ENCODE measurements at places on chromosomes 11 and 22. TPM values are rescaled to one million over a fixed set of nuclear protein-coding genes. Genes with fewer than 3 reads are reported as not detected.

Gene SLC22A12
- total RNA-seq, result not detected

Gene RAB36
- total RNA-seq, result 0.29 TPM

Gene CHADL
- total RNA-seq, result 0.56 TPM

Gene C11orf86
- not detected for total RNA-seq

- no peak for DNase-seq
Measured at GRCh38 chr11:44817207-44817949, 90.6 kb downstream of the TSPAN18 start.

DNA sequence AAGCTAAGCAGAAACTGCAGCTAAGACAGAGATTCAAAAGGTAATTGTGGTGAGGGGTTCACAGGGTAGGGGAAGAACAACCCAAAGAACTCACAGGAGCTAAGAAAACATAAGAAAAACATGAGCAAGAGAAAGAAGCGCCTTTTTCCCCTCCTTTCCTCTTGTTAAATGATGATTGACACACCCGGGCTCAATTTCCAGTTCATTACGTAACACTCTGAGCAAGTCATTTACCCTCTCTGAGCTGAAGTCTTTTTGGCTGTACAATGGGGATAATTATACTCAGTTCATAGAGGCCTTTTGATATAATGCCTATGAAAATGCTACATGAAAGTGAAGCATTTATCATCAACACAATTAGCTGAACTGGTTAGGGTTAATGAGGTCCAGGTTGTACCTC, 17.2 kb downstream of the LRP4 start:
- DNase-seq, result peak; percentile 61

GRCh38 chr11:86800076-86800959, at the start of gene PRSS23:
PRSS23 (plus strand) TSS chr11:86800542; CDS start chr11:86807644, 7,102 bp downstream.
- DNase-seq, result peak; percentile 26

DNA sequence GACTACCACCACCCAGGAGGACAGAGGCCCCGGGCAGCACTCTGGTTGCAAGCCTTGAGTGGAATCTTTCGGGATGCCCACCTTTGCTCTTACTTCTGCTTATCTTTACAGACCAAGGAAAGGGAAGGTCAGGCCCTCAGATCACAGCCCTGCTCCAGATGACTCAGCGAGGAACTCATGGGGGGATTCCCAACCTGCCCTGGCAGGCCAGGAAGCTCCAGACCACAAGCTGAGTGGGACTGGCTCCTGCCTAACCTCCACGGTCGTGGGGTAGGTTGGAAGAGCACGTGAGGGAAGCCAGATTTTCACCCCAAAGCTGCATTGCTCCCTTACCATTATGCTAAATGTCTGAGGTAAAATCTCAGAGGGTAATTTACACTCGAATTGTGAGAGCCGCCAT, 11.8 kb downstream of the TBC1D10A start:
- DNase-seq, result no peak

DNA sequence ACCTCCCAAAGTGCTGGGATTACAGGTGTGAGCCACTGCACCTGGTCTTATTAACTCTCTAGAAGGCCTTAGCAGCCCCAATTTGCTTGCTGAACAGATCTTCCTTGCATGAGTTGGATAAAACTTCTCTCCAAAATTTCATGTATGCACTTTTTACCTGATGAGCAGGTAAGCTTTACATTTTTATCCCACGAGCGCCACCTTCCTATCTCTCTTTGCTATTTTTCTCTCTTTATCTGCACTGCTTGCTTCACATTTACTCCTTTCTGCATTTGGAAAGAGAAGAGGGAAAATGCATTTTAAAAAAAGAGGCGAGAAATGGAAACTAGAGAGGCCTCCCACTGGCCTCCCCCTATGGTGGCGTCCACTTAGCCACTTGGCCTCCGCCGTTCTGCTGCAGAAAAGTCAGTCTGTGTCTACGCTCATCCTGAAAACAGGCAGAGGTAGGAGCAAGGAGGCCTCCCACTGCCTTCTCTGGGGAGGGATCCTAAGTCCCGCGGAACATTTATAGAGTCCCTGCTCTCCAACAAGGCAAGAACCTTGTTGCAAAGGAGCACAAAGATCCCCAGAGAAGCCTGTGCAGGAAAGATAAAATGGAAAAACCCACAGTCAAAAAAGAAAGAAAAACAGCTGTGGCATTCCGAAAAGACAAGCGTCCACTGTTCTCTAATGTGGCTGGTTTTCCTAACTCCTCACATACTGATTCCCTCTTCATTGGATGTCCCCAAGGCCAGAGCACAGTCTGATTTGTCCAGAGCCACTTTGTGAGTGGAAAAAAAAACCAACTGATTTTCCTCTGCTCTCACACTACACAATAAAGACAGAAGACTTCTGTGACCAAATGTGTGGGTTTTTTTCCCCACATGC, 62.2 kb upstream of the INCENP start:
- peak; percentile 58 for DNase-seq

GRCh38 chr22:32052936-32053791, 10.1 kb downstream of the SLC5A1 start:
- DNase-seq, result no peak

GRCh38 chr11:103901656-103902055, 134.8 kb upstream of the DDI1 start:
- DNase-seq, result no peak

GRCh38 chr11:46461461-46461927, 69.9 kb upstream of the CHRM4 start:
- no peak for DNase-seq

- no peak for DNase-seq
Measured at GRCh38 chr22:44329179-44329796, 16.5 kb upstream of the SHISAL1 start.

GRCh38 chr11:4086575-4087353, 7.8 kb upstream of the RRM1 start:
- no peak for DNase-seq

- DNase-seq, result no peak
Measured at GRCh38 chr11:20249796-20250195, 89.5 kb upstream of the DBX1 start.

DNA sequence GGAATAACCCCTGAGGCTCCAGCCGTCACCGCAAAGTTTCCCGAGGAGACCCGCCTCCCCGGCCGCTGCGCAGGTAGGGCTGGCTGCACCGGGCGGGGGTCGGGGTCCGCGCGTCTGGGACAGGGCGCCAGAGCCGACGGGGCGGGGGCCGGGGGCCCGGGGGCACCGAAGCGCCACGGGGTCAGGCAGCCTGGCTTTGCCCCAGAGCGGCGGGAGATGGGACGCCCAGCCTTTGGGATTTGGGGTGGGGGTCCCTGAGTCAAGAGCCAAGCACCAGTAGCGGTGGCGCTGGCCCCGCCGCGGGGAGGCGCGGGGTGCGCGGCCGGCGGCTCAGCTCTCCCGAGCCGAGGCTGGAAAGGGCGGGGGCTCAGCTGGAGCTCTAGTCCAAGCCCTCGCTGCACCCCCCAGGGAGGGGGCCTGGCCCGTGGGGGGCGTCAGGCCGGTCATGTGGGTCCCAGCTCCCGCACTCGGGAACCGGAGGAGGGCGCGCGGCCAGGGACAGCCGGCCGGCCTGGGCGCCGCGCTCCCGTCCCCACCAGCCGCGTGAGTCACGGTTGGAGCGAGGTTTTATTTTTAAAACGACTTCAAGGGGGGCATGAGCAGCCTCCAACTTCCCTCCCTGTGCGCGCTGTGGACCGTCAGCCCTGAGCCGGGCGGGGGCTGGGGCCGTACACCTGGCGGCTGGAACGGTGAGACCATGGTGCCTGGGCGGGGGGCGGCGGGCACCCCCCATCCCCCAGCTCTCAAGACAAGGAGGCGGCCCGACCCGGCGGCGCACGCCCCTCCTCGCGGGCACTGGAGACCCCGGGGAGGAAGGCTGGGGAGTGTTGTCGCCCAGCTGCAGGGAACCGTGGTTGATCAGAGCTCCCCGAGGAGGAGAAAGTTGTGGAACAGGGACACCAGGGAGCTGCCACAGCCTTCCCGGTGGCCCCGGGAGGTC, 626 bp downstream of the FLRT1 start:
- no peak for DNase-seq

DNA sequence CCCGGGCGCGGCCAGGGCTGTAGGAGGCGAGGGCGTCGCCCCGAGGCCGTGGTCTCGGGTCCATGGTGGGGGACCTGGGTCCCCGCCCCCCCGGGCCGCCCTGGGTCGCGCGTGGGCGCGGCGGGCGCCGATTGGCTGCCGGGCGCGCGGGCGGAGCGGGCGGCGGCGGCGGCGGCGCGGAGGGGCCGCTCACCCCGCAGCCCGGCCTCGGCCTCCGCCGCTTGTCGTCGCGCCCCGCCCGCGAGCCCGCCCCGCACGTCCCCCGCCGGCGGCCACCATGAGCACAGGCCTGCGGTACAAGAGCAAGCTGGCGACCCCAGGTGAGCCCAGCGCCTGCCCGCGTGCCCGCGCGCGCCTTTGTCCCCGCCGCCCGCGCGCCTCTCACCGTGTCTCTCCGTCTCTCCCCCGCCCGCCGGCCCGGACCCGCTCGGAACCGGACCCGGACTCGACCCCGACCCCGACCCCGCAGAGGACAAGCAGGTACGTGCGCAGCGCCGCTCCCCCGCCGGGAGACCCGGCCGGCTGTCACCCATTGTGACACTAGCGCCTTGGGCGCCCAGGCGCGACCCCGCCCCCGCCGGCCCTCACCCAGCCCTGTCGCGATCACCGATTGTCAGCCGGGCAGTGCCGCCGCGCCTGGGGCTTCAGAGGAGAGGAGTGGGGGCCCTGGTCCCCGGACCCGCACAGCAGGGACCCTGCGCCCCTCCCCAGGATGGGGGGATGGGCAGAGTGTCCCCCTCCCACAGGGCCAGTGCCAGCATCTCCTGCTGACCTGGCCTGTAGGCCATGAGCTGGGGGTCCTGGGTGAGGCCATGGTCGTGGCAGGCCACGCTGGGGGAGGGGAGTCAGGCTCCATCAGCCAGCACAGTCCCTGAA, at the start of gene SEPTIN5:
TSS of gene SEPTIN5 (plus strand) at position 192 of the 876 bp plus-strand sequence. CDS start at position 278, 86 bp downstream.
- DNase-seq, result no peak

- DNase-seq, result no peak
Measured at GRCh38 chr11:119501777-119502405, 78.9 kb upstream of the THY1 start.

DNA sequence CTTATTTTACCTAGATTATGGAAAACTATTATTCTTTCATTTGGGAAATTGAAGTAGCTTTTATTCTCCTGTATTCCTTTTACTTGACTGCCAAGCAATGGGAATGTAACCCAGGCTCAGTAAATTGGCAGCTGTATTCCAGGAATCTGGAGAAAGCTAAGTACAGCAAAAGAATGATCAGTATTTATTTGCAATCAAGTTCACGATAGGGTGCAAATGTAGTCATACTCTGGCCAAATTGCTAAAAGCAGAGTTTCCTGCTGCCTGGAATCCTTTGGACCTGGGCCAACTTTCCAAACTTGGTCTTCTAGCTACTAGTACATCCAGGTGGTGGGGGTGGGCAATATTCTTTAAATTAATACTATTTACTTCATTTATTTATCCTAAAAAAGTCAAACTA, 286.0 kb upstream of the CTSC start:
- no peak for DNase-seq

DNA sequence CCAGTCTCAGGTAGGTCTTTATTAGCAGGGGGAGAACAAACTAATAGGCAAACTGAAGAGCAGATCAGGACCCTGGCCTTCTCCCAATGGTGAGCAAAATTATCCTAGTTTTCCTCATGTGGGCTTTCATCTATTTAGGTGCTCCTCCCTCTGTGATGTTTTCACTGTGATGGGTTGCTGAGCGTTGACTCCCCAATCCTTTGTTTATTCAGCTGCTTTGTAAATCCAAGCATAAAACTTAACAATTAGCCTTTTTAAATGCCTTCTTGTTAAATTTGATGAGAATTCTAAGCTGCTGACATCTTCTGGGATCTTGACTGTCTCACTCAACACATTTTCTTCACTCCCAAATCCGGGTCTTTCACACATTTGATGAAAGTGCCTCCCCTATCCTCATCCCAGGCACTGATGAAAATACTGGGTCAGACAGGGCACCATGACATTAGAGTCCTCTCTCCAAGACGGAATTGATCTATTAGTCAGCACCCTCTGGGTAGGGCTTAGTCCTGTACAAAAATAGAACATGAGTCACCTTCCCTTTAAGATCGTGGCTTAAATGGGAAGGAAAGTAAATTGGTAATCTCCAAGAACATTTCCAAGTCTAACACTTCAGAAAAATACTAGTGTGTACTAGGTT, 199.3 kb upstream of the ISX start:
- DNase-seq, result no peak

DNA sequence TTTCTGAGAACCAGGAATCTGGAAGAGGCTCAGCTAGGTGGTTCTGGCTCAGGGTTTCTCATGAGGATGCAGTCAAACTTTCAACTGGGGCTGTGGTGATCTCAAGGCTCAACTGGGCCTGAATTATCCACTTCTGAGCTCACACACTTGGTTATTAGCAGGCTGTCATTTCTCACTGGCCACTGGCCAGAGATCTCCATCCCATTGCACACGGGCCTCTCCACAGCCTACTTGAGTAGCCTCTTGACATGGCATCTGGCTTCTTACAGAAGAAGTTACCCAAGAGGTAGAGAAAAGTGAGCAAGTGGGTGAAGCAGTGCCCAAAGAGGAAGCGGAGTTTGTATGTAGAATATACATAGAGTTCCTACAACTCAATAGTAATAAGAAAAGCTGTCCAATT, 16.0 kb downstream of the CALCA start:
- DNase-seq, result no peak

- no peak for DNase-seq
Measured at GRCh38 chr11:103484545-103484944, 375.3 kb downstream of the DYNC2H1 start.

GRCh38 chr11:75307058-75307457, 44.4 kb downstream of the ARRB1 start:
- no peak for DNase-seq

DNA sequence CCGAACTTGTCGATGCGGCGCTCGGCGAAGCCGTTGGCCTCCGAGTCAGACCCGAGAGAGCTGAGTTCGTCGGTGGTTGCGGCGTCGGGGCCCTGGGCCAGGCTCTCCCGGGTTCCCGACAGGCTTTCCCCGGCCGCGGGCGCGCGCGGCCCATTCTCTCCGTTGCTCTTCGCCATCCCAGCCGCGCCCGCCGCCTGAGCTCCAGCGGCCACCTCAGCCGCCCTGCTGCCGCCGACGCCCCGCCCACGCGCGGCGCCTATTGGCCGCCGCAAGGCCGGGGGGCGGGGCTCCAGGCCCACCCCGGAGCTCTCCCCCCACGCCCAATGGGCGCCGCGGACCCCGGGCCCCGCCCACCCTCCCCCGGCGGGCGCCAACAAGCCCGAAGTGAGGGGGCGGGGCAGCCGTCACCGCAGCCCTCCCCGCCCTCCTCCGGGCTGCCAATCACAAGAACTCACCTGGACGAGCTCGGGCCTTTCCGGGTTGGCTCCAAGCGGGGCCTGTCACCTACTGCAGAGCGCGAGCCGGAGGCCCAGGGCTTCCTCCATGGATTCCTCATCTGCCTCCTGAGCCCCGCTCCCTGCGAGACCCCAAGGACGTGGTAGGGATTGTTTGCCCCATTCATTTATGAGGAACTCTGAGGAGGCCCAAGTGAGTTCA, at the start of gene TBC1D10A:
TSS of gene TBC1D10A (minus strand) at position 236 of the 657 bp plus-strand sequence. CDS start at position 176, 60 bp downstream.
- peak; percentile 89 for DNase-seq

DNA sequence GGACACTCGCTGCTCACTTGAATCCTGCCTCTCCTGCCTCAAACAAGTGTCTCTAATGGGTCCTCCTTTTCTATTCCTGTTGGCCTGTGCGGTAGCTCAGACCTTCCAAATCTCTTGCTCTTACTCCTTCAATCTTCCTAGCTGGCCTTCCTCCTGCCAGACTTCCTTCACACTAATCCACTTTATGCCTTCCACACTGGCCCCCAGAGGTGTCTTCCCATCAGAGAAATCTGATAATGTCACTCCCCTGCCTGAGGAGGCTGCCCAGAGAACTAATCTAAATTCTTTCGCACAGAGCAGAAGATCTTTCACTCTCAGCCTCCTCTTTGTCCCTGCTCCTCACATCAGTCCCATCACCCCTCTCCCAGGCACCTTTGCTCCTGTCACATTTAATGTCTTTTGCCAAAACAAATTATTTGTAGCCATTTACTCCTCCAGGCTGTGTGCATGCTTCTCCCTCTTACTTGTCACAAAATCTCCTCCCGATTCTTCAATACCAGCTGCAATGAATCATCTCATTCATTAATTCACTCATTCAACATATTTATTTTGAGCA, 175.7 kb downstream of the MAML2 start:
- no peak for DNase-seq
